ENCODE measurements at places on chromosomes 6 and 20.

- no peak for DNase-seq
These were observed 47.5 kb downstream of the EFCAB8 start for GRCh38 chr20:32906200-32906599.

- no peak for DNase-seq
These were observed 270.2 kb upstream of the PRDM1 start for GRCh38 chr6:105815661-105816555.

DNA sequence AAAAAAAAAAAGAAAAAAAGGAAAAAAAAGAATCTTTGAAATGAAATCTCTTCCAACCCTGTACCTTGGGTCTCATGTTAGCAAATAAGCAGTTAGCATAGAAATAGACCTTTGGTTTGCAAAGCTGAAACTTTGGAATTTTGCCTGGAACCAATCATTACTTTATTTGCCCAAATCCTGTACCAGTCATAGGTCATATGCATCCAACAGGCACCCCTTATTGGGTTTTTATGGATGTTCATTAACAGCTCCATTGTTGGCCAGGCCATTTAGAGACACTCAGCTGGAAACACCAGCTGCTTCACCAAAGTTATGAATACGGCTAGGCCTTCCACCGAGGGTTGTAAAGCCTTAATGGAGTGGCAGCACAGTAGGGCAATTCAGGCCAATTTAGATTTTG is 53.0 kb downstream of the ALDH8A1 start:
- no peak for DNase-seq

DNA sequence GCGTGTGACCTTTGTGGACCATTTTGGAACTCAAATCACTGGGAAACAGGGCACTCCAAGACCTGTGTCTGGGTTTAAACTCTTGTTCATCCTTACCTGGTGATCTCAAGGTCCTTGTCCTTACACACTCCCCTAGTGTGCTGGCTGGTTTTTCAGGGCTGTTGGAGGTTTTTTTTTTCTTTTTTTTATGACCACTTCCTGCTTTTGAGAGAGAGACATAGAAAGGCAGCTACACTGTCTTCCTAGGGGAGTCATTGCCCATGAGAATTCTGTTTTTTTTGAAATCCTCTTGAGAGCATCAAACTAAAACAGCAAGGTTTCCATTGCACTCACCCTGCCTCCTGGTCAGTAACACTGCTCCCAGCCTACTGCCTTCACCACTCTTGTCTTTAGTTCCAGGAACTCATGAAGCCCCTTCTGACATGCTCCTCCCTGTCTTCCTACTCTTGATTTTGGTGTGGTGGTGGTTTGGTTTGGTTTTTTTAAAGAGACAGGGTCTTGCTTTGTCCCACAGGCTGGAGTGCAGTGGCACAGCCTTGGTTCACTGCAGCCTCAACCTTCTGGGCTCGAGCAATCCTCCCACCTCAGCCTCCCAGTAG is 28.6 kb downstream of the PRPH2 start:
- no peak for DNase-seq

DNA sequence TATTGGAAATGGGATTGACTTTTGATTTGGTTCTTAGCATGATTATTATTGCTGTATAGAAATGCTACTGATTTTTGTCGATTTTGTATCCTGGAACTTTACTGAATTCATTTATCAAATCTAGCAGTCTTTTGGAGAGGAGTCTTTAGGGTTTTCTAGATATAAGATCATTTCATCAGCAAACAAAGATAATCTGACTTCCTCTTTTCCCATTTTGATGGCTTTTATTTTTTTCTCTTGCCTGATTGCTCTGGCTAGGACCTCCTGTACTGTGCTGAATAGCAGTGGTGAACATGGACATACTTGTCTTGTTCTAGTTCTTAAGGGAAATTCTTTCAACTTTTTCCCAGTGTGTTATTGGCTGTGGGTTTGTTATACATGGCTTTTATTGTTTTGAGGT is 64.6 kb downstream of the ZC2HC1B start:
- no peak for DNase-seq

DNA sequence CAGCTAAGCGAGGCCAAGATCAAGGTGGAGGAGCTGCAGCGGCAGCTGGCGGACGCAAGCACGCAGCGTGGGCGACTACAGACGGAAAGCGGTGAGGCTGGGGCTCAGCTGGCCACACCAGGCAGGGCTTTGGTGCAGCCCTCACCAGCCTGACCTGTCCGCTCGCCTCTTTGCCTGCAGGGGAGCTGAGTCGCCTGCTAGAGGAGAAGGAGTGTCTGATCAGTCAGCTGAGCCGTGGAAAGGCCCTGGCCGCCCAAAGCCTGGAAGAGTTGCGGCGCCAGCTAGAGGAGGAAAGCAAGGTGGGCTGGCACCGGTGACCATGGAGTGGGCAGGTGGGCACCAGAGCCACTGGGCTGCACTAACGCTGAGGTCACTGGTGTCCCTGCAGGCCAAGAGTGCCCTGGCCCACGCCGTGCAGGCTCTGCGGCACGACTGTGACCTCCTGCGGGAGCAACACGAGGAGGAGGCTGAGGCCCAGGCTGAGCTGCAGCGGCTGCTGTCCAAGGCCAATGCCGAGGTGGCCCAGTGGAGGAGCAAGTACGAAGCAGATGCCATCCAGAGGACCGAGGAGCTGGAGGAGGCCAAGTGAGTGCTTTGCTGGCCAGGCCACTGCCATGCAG is 42.8 kb downstream of the MYH7B start:
- DNase-seq = no peak

GRCh38 chr6:87334683-87335082 is 5.6 kb upstream of the GJB7 start:
- no peak for DNase-seq

DNA sequence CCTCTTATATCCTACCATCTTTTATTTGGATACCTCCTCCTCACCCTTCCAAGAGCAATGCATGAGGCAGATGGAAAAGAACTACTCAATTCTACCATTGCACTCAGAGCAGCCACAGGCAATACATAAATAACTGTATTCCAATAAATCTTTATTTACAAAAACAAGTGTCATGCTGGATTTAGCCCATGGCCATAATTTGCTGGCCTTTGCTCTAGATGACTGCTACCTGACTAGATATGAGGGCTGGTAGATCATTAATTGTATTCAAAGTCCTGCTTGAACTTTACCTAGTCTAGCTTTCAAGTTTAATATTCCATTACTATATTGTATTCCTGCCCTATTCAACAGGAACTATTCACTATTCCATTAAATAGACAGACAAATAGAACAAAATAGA is 37.1 kb downstream of the AFG1L start:
- DNase-seq = no peak

- no peak for DNase-seq
These were observed 113.8 kb upstream of the RAB32 start for GRCh38 chr6:146429831-146430230.

- no peak for DNase-seq
These were observed 95.1 kb downstream of the KCNQ5 start for GRCh38 chr6:72716916-72717315.

DNA sequence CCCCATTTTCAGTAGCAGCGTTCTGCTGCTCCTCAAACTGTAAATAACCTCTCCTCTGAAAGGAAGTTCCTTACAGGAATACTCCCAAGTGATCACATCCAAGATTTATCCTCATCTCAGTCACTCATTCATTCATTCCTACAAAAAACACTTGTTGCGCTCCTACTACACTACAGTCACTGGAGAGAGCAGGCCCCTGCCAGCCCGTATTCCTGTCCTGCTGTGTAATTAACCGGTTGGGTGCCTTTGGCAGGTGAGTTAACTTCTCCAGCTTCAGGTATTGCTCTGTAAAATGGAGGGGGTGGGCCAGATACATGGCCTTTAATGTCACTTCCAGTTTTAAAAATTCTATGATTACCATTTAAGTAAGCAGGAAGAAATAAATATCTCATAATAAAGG is 15.0 kb upstream of the ZBTB24 start:
- DNase-seq = no peak

GRCh38 chr6:56259234-56260077 is 12.1 kb upstream of the COL21A1 start:
- no peak for DNase-seq

DNA sequence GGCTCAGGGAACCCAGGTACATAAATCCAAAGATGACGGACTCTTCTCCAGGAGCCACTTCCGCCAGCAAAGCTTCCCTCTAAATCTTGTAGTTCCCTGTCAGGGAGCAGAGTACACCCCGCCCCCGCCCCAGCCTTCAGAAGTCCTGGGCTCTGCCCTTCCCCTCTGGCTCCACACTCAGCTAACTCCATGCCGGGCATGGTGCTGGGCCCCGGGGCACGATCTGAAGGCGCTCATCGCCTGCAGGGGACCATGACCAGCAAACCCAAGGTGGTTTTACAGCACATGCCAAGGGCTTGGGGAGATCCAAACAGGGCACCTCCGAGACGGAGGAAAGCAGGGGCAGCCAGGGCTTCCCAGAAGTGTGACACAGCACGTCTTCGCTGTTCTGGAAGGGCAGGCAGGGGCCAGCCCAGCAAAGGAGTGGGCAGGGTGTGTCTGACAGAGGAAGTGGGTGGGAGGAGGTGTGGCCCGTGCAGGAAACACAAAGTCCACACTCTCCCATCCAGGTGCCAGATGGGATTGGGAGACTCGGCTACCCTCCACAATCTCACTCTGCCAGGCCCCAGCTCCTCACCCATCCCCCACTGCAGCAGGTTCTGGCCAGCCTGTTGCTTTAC is 41.6 kb upstream of the SLC22A2 start:
- no peak for DNase-seq

- peak; percentile 75 for DNase-seq
These were observed 158.1 kb upstream of the ZNF184 start for GRCh38 chr6:27630727-27631608.

DNA sequence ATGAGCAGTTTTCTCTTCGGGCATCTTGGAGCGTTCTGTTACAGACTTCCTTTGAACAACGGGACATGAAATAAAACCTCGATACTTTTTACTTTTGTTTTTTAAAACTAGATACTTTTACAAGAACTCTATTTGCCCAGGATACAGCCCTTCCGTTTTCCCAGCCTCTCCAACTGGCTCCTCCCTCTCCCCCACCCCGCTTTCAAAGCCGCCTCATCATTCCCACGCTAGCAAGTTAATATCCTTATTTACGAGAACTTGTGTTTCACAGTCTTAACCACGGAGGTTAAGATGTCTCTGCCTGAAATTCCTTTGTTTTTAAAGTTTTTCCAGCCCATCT is 241 bp upstream of the CFAP206 start:
- no peak for DNase-seq

DNA sequence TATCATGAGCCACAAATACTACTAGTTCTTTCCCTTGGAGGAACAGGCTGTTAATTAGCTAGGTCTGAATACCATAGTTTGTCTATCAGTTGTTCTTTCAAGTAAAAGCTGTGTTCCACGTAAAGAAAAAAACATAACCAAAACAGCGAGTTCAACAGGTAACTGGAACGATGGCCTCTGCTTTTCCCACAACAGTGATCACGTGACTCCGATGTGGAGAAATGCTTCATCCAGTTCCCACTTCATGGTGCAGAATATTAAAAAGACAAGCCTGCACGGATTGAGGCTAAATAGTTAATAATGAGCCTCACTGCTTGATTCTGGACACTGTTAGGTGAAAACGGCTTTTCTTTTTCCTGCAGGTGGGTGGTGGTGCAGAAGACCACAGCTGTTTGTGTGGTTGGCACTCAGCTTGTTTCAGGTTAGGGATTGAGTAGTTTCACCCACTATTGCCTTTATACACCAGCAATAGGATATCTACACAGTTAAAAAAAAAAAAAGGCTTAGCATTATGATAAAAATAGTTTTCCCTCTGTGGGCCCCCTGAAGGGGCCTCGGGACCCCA is 88.1 kb downstream of the DACT2 start:
- no peak for DNase-seq

GRCh38 chr20:38515631-38516030 is 43.0 kb downstream of the RALGAPB start:
- no peak for DNase-seq

- peak; percentile 34 for DNase-seq
These were observed 84.3 kb upstream of the ESR1 start for GRCh38 chr6:151723152-151723551.

DNA sequence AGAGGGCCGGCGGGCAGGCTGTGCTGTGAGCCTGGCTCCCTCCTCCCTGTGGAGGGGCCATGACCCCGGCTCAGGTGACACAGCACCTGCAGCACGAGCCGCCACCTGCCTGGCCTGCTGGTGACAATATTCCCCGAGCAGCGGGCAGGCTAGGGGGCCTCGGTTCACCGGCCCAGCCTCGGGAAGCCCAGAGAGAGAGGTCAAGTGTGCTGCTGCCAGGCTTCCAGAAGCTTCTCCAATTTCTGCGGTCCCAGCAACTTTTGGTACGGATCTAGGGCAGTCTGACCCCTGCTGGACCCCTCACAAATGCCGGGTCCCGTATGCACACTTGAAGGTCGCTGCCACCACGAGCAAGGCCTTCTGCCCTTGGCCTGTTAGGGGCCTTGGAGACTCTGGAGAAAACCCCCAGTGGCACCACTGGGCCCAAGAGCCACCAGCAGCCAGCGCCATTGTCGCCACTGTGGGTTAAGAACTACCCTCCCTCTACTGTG is 38.6 kb upstream of the NOL4L start:
- no peak for DNase-seq

- DNase-seq = no peak
These were observed 129.5 kb downstream of the MMUT start for GRCh38 chr6:49333345-49334125.

DNA sequence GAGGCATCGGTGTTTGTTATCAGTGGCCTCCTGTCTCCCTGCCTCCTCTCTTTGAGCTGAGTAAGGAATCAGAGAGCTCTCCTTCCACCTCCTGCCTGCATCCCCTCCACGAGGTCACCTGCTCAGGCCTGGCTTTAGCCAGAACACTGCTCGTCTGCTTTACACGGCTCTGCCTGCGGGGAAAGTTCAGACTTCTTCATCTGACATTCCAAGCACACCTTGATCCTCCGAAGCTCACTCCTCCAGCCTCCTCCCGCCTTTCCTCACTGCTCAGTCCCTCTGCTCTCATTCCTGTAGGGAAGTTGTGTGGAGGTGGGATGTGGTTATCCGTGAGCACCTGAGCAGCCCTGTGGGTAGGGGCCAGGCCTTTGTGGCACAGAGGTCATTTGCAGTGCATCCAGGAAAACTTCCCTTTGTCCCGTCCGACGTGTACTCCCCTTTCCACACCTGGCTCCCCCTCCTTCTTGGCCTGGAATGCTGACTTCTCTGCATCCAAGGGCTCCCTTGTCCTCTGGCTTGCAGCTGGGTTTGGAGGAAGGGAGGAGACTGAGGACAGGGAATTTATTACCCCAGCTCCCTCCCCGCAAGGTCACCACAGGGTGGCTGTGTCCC is 12.8 kb upstream of the CCDC167 start:
- DNase-seq = no peak

- no peak for DNase-seq
These were observed 11.1 kb upstream of the HLA-DQB2 start for GRCh38 chr6:32774426-32774825.

GRCh38 chr20:23020230-23021018 is 14.7 kb upstream of the SSTR4 start:
- no peak for DNase-seq

GRCh38 chr20:5267092-5267491 is 49.7 kb downstream of the PROKR2 start:
- DNase-seq = no peak

GRCh38 chr20:10077081-10077471 is 42.3 kb downstream of the ANKEF1 start:
- DNase-seq = no peak

DNA sequence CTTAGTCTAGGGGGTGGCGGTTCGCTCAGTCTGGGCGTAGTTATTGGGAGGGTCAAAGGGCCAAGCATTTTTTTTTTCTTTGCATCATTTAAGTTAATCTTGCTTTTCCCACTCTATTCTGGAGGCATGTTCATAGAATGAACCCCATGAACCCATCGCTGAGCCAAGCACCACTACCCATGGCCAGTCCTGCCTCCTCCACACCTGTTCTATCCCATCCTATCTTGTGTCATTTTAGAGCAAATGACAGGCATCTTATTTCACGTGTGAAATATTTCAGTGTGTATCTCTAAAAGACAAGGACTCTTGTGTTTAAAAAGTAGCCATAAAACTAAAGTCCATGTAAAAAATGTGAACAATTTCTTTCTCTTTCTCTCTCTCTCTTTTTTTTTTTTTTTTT is 13.9 kb downstream of the SRC start:
- no peak for DNase-seq

Data from stimulated activated CD4-positive, alpha-beta T cell treated with anti-CD3 and anti-CD28 coated beads, Interleukin-12 subunit alpha, Interleukin-12 subunit beta, amount 100 ng/mL, for 24 hours (primary cell).